ENCODE measurements at places on chromosomes 2 and 18. TPM values are rescaled to one million over a fixed set of nuclear protein-coding genes. Genes with fewer than 3 reads are reported as not detected.

SIX3 gene
- polyA plus RNA-seq = not detected

- DNase-seq = no peak
These were observed 57.4 kb downstream of the ATIC start for GRCh38 chr2:215369181-215369760.

- DNase-seq = no peak
These were observed 99.4 kb downstream of the NEB start for GRCh38 chr2:151634736-151635467.

- no peak for DNase-seq
These were observed 35.4 kb downstream of the PREPL start for GRCh38 chr2:44325897-44326296.

DNA sequence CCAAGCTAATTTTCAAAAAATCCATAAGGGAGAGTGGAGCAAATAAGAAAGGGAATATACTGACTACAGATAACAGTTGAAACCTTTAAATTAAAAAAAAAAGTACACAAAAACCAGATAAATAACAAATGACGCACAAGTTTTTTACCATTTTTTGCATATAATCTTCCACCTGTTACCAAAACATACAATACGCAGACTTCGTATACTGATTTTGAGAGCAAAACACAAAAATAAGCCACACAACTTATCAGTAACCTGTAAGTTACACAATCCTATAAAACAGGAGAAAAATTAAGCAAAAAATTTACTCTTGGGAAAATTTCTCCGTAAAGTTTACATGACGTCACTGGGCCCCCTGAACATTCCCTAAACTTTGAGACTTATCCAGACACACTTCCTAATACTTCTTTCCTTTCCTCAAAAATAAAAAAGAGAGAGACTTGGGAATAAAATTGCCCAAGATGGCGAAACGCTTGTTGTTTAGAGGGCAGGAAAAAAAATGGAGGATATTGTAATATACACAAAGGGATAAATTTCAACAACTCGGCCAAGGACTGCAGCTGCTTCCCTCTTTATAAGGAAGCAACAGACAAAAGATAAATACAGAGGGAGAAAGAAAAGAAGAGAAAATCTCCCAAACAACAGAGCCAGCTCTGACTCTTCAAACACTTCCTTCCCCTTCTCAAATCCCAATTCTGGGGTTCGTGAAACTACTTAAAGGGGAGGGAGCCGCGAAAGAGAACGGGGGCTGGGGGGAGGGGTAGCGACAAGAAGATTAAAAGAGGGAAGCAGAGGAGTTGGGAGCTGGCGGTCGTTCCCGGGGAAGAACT, 1.6 kb downstream of the BAZ2B start:
- DNase-seq = peak; percentile 92

- no peak for DNase-seq
These were observed 826.9 kb upstream of the PIK3C3 start for GRCh38 chr18:41128126-41128525.

HK2 gene
- polyA plus RNA-seq = 6.3 TPM
